ENCODE measurements at places on chromosomes 3 and 15. TPM values are rescaled to one million over a fixed set of nuclear protein-coding genes. Genes with fewer than 3 reads are reported as not detected.

DNA sequence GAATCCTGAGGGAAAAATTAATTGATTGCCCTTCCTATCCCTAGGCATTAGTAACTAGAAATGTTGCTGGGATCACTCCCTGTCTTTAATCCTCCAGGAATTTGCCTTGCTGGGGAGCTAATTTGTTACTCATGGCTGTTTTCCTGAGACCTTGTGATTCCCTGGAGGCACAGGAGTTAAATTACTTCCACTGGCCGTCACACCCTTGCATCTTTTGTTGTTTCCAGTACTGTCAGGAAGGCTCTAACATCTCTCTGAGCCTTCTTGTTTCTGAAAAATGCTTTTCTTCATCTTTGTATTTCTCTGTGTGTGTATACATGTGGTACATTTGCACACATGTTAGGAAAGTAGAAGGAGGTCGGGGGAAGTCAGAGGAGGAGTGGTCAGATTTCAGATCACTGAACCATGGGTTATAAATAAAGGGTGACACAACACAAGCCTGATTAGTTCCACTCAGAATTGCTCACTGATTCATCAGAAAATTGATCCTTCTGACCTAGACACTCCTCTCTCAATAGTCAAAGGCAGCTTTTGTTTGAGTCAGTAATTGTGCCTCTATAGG is 23.5 kb upstream of the LRRFIP2 start:
- H3K27me3 ChIP-seq, result no peaks in the 10 kb centered on the region
- H3K36me3 ChIP-seq, result no peaks in the 10 kb centered on the region
- peak; percentile 76 for DNase-seq

DNA sequence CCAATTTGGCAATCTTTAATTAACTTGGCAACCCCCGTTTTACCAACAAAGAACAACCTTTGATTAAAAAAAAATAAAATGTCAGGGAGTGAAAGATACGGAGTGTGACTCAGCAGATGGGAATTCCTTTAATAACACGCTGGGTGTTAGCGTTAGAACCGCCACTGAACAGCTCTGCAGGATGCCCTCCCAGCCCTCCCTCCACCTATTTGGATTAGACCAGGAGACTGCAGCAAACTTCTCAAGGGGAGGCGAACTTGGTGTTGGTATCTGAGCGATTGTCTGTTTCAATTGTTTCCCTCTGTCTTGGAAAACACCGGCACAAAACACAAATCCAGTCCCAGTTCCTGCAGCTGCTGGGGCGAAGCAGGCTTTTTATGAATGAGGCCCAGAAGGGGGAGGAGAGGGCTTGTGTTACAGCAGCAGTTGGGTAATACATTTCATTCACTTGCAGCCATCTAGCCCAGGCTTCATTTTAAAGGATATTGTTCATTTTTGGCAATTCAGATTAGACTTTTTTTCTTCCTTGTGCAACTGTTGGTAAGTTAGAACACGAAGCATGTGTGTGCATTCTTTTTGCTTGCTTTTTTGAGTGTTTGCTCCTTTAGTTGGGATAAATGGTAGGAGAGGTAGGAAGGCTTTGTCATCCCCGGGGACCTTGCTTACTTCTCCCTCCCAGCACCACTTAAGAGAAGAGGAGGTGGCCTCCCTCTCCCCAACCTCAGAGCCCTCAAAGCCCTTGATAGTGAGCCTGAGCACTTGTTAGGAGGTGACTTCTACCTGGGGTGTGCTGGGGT is 152.3 kb downstream of the IGF1R start:
- peak overlapping the region; percentile 29 for H3K27ac ChIP-seq
- H3K4me3 ChIP-seq, result peak overlapping the region; percentile 39
- DNase-seq, result peak; percentile 88
- H3K36me3 ChIP-seq, result no peaks in the 10 kb centered on the region
- no peaks in the 10 kb centered on the region for H3K27me3 ChIP-seq

- H3K36me3 ChIP-seq, result no peaks in the 10 kb centered on the region
- H3K4me1 ChIP-seq, result no peaks in the 10 kb centered on the region
- no peak for DNase-seq
- no peaks in the 10 kb centered on the region for H3K27me3 ChIP-seq
- no peak overlapping the region for H3K4me3 ChIP-seq
Observed at GRCh38 chr3:151478335-151478697, 17.5 kb upstream of the IGSF10 start.

- H3K4me3 ChIP-seq, result no peak overlapping the region
- H3K36me3 ChIP-seq, result no peaks in the 10 kb centered on the region
- no peaks in the 10 kb centered on the region for H3K4me1 ChIP-seq
- no peak overlapping the region for H3K27ac ChIP-seq
Observed at GRCh38 chr3:72960812-72961518, 35.6 kb upstream of the PPP4R2 start.

DNA sequence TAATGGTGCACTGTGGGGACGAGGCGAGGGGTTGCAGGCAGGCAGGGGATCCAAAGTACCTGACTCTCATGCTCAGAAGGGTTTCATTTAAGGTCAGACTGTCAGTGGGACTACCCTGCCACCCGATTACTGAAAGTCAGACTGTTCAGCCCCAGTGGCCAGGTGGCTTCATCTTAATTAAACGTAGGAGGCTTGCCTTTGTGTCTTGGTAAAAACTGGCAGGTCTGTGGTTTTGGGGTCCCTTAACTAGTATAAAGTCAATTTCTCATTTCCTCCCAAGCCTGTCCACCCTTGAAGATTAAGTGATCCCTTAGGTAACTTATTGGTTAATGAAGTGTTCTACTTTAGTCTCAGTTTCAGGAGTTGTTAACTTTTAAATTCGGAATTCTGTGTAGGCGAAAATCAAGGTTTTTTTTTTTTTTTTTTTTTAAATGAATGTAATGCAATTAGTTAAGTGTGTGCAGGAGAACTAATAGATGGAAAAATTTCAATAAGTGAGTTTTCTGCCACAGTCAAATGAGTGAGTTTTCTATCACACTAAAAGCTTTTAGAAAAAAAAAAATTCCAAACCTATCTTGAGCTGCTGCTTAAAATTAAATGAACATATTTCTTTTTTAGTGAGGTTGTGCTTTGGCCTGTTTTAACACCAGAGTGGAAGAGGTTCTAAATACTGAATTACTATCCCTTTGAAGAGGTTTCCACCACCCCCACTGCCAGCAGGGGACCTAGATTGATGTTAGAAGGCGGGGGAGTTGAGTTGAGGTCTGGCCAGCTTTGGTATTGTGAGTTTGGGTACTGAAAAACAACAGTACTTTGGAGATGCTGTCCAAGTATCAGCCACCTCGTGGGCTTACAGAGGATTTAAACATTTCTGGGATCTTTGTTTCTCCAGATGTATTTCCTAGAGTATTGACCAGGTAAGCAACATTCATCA is 15.2 kb downstream of the ITPR1 start:
- H3K4me3 ChIP-seq, result no peak overlapping the region
- no peaks in the 10 kb centered on the region for H3K27me3 ChIP-seq
- H3K4me1 ChIP-seq, result no peaks in the 10 kb centered on the region
- no peaks in the 10 kb centered on the region for H3K36me3 ChIP-seq
- no peak overlapping the region for H3K27ac ChIP-seq
- DNase-seq, result no peak

- H3K4me1 ChIP-seq, result peaks cover 38% of the 10 kb centered on the region
- no peaks in the 10 kb centered on the region for H3K36me3 ChIP-seq
- peak; percentile 65 for DNase-seq
- no peaks in the 10 kb centered on the region for H3K27me3 ChIP-seq
- peak overlapping the region; percentile 75 for H3K27ac ChIP-seq
- H3K4me3 ChIP-seq, result no peak overlapping the region
Observed at GRCh38 chr3:31077826-31078225, 183.4 kb upstream of the GADL1 start.

- no peak overlapping the region for H3K4me3 ChIP-seq
- H3K4me1 ChIP-seq, result peaks cover 18% of the 10 kb centered on the region
- DNase-seq, result no peak
- H3K36me3 ChIP-seq, result no peaks in the 10 kb centered on the region
- H3K27me3 ChIP-seq, result no peaks in the 10 kb centered on the region
Observed at GRCh38 chr3:81968658-81969057, 207.2 kb upstream of the GBE1 start.

- no peaks in the 10 kb centered on the region for H3K36me3 ChIP-seq
- H3K4me3 ChIP-seq, result peak overlapping the region; percentile 60
- DNase-seq, result peak; percentile 24
- H3K27me3 ChIP-seq, result peaks cover 49% of the 10 kb centered on the region
- no peak overlapping the region for H3K27ac ChIP-seq
- H3K4me1 ChIP-seq, result peaks cover 15% of the 10 kb centered on the region
Observed at GRCh38 chr15:40927873-40928806, 1.0 kb upstream of the DLL4 start.

- H3K27ac ChIP-seq, result no peak overlapping the region
- H3K4me3 ChIP-seq, result no peak overlapping the region
- no peaks in the 10 kb centered on the region for H3K27me3 ChIP-seq
- H3K4me1 ChIP-seq, result no peaks in the 10 kb centered on the region
- no peaks in the 10 kb centered on the region for H3K36me3 ChIP-seq
- DNase-seq, result no peak
Observed at GRCh38 chr3:2851361-2851760, 258.8 kb downstream of the IL5RA start.

DNA sequence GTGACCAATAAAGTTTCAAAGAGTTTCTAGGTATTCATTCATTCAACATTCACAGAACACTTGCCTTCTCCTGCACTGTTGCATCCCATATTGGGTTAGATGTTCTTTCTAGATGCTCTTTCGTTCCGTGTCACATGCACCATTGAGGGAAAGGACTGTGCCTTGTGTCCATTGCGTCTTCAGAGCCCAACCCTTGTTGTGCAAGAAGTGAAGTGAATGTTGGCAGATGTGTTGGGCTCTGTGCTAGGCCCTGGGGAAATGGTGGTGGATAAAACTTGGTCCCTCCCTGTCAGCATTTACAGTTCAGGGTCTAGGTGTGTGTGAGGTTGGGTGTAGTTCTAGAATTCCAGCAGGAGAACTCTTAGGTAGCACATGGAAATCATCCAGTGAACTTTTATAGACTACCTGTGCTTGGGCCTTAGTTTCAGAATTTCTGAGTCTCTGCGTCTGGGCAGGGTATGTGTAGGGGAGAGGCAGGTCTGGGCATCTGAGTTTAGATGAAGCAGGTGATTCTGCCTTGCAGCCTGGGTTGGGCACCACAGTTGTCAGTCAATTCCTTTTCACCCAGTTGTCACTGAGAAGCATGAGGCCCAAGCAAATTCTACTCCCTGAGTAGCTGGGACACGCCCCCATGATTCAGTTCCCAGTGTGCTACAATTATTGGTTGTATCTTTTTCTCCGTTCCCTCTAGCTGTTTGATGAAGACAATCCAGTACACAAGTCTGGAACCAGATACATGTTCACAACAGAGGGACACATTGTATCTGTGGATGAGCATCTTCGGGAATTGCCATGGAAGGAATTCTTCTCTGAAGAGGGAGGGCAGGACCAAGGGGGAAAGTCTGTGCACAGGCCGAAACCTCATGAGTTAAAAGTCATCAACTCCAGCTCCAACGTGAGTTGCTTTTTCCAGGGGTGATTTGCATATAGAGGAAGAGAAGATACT is 25.4 kb downstream of the EDEM1 start:
- no peak overlapping the region for H3K4me3 ChIP-seq
- H3K27ac ChIP-seq, result no peak overlapping the region
- H3K4me1 ChIP-seq, result no peaks in the 10 kb centered on the region
- H3K27me3 ChIP-seq, result no peaks in the 10 kb centered on the region
- DNase-seq, result no peak

Gene DUOXA1
- not detected for total RNA-seq

Gene FAM174B
- 1.9 TPM for total RNA-seq

Gene TUSC7
- not detected for total RNA-seq
